ENCODE measurements at places on chromosomes 13 and 19. TPM values are rescaled to one million over a fixed set of nuclear protein-coding genes. Genes with fewer than 3 reads are reported as not detected.

Gene RFPL4A
- not detected for total RNA-seq

Gene MBD3L3
- total RNA-seq, result not detected

Gene KMT2B
- 6.6 TPM for total RNA-seq

Gene N4BP2L1
- total RNA-seq, result 12.8 TPM

Gene FFAR3
- not detected for total RNA-seq

Gene OR2Z1
- not detected for total RNA-seq

Gene ZNF844
- total RNA-seq, result 9.9 TPM

Gene TMEM221
- 1.3 TPM for total RNA-seq

Gene DNAJC3
- total RNA-seq, result 47.2 TPM

Gene NHLRC3
- total RNA-seq, result 24.8 TPM

Gene PCDH17
- 3.2 TPM for total RNA-seq

- no peak for DNase-seq
Observed at GRCh38 chr19:45500918-45501729, 2.9 kb downstream of the PPM1N start.

- DNase-seq, result no peak
Observed at GRCh38 chr13:50527612-50528509, 315.6 kb downstream of the DLEU7 start.

DNA sequence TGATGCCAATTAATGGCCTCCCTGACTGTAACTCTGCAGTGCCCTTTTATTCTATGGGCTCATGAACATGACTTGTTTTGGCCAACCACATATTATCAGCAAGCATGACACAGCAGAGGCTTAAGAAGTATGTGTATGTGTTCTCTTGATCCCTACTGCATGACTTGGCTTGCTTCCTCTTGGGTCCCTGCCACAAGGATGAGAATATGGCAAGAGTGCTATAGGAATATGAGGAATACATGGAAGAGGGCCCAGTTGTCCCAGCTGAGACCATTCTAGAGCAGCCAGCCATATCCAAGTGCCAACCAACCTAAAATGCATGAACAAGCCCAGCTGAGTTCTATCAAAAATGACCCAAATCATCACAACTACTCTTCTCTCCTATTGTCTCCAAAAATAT is 576.7 kb upstream of the PCDH9 start:
- DNase-seq, result no peak

DNA sequence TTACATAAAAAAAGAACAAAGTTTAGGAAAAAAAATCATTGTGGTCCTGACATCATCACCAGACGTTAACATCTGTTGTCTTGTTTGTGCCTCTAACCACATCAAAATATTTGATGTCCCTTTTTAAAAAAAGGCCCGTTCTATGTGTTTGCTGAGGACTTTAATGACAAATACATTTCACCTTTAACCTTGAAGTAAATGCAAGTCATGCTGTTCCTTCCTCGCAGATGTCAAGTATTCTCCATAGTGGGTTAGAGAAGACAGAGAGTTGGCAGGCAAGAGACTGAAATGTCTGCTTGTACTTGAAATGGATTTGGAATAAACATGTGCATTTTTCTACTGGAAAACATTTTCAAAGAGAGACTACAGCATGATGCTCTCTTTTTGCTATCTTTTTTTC is 134.9 kb downstream of the FGF9 start:
- no peak for DNase-seq

DNA sequence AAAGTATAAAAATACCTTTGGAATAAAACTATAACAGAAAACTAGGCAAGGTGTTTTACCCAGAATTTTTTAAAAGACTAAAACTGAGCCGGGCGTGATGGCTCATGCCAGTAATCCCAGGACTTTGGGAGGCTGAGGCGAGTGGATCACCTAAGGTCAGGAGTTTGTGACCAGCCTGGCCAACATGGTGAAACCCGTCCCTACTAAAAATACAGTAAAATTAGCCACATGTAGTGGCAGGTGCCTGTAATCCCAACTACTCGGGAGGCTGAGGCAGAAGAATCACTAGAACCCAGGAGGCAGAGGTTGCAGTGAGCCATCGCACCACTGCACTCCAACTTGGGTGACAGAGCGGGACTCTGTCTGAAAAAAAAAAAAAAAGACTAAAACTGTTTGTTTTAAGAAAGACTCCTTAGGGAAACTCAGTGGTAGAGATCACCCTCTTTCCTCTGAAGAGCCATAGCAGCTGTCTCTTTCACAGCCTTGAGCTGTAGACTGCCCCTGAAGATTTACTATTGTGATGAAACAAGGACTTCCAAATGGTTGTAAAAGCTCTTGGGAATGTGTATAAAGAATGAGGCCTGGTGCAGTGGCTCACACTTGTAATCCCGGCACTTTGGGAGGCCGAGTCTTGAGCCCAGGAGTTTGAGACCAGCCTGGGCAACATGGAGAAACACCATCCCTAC is 14.7 kb upstream of the KCTD4 start:
- no peak for DNase-seq

DNA sequence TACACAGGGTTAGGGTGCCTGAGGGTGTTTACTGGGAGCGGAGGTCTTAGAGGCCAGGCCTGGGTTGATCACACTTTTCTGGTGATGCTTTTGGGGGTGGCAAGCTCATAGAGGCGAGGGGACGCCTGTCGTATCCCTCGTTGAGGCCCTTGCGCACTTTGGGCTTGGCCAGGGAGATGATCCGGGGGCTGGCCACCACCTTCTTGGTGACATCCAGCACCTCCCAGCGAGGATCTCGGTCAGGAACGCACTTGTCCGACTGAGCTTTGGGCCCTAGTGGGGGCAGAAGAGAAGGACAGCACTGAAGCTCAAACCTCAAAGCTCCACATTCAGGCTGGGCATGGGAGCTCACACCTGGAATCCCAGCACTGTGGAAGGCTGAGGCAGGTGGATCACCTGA is 17.6 kb upstream of the MIER2 start:
- no peak for DNase-seq

DNA sequence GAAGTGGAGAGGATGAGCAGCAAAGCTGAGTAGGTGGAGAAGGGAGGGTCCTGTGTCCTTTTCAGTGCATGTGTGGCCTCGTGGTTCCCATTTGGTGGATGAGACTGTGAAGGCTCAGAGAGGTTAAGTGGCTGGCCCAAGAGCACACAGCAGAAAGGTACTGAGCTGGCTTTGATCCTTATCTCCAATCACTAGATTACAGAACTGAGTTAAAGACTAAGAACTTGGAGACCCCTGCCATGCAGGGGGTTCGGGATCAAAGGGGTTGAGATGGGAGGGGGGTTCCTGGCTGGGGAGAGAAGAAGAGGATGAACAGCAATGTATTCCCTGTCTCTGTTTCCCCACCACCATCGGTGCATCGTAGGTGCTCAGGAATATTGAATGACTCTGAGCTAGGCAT is 11.8 kb downstream of the CELF5 start:
- DNase-seq, result no peak

DNA sequence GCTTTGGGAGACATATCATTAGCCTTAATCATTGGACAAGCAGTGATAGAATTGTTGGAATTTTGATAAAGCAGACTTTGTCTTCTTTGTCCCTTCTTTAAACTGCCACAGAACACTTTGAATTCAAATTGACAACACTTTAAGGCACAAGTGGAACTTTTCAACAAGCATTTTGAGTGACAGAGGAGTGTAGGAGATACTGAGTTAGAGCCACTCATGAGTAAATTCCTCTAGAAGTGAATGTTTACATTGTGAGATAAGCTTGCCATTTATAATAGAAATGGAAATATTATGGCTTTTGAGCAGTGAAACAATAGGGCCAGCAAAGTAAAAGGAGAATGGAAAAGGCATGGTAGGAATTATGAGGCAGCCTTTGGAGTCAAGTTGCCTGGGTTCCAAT is 515.8 kb downstream of the SLITRK6 start:
- no peak for DNase-seq

DNA sequence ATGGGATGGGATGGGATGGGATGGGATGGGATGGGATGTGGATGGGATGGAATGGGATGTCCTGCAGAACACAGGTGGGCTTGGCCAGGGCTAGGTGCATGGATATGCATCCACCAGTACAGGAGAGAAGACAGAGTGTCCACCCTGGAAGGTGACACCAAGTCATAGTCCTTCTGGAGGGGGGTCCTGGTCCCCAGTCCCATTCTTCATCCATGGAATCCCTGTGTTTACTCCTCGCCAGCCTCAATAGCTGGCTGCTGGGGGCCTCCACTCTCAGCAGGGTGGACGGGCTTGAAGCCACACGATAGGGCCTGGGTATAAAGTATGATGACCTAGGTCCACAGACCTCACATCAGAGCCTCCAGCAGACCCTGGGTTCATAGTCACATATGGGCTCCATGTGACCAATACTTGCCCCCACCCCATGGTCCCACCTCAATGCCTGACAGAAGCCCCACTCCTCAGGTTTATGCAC is 40.1 kb downstream of the RFX2 start:
- DNase-seq, result no peak

DNA sequence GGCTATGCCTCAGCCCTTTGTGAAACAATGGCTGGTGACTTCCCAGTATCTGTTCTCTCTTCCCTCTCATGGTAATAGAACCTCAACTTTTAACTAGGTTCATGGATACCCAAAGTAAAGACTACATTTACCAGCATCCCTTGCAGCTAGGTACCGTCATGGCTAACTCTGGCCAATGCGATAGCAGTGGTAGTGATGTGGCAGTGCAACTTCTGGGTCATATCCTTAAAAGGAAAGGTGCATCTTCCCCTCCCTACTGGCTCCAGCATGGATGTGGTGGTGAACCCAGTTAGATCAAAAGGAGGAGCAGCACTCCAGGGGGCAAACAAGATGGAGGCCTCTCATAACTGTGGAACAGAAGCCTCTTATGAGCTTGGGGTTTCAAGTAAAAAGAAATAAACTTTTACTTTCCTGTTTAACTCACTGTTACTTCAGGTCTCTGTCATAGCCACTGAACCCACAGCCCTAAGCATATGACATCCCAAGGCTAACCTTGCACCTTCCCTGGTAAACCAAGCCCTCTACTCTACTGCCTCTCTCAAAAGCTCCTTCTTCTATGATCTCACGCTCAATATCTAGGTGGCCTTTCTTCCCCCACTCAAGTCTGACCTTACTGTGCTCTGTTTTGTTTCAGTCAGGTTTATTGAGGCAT is 104.4 kb downstream of the DOCK9 start:
- DNase-seq, result no peak

Data from adrenal gland (tissue), 19 donors.